ENCODE measurements at places on chromosomes 6 and 20. TPM values are rescaled to one million over a fixed set of nuclear protein-coding genes. Genes with fewer than 3 reads are reported as not detected.

The LAMA4 gene
- polyA plus RNA-seq = 135 TPM

The TMEM217 gene
- polyA plus RNA-seq = 0.71 TPM

The SRMS gene
- polyA plus RNA-seq = not detected

The PGC gene
- not detected for polyA plus RNA-seq

The PTK6 gene
- polyA plus RNA-seq = 0.34 TPM

The B3GAT2 gene
- polyA plus RNA-seq = 1.3 TPM

The GSTA2 gene
- polyA plus RNA-seq = not detected

The ZKSCAN3 gene
- polyA plus RNA-seq = 6.3 TPM

The TNNC2 gene
- 8,101 TPM for polyA plus RNA-seq

The TUBB1 gene
- polyA plus RNA-seq = 0.68 TPM

The TMC2 gene
- polyA plus RNA-seq = 0.10 TPM

The PACRG gene
- 2.1 TPM for polyA plus RNA-seq

The PROKR2 gene
- polyA plus RNA-seq = not detected

The PDYN gene
- not detected for polyA plus RNA-seq

The CENPQ gene
- polyA plus RNA-seq = 7.5 TPM

GRCh38 chr6:3423439-3424184 is 33.2 kb downstream of the SLC22A23 start:
- no peak for DNase-seq

DNA sequence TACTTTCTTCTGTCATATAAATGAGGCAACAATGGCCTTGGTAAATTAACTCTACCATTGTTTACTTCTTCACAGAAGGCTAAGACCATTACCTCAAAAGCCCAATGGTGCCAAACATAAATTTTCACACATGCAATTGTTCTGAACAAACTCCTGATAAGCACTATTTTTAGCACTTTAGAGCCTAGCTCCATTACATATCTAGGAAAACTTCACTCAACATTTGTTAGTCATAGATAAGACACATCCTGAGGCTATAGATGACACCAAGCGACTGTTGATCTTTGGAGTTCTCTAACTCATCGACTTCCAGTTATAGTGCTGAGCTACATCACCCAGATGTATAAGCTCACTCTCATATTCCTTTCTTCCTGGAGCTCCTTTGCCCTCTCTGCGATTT is 245.9 kb downstream of the EYS start:
- no peak for DNase-seq

GRCh38 chr6:90677440-90677839 is 90.6 kb upstream of the MAP3K7 start:
- no peak for DNase-seq

DNA sequence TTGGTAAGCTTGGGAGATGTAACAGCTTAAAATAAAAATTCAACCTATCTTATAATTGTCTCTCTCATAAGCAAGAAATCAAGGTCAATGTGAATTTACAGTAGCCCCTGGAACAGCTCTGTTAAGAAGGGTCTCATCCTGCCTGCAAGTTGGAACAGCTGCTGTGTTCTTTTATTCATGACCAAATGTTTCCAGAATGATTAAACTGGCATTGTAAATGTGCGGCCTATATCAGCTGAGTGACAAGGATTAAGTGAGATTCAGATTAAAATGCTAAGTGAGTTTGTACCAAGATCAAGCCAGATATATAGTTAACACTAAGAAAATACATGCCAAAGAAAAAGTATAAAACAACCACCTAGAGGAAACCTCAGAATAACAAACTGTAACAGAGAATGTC is 45.3 kb upstream of the NRSN1 start:
- DNase-seq = no peak

DNA sequence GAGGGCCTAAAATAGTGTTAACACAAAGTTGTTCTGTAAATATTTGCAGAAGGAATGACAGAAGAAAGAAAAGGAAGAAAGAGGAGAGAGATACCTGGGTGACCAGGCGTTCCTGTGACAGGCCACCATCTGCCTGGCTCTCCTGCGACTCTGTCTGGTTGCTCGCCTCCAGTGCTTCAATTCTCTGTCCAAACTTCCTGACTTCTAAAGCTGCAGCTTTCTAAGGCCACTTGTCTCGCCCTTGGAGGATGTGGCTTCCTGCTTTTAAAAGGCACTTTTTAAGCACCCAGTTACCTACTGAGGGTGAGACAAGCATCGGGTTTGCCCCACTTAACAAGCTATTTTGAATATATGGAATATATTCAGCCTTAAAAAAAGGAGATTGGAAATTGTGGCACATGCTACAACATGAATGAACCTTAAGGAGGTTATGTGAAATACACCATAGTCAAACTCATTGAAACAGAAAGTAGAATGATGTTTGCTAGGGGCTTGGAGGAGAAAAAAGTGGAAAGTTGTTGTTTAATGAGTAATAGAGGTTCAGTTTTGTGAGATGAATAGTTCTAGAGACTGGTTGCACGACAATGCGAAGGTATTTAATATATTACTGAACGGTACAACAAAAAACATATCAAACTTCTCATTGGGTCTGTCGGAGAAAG is 32.8 kb downstream of the VIP start:
- DNase-seq = no peak

DNA sequence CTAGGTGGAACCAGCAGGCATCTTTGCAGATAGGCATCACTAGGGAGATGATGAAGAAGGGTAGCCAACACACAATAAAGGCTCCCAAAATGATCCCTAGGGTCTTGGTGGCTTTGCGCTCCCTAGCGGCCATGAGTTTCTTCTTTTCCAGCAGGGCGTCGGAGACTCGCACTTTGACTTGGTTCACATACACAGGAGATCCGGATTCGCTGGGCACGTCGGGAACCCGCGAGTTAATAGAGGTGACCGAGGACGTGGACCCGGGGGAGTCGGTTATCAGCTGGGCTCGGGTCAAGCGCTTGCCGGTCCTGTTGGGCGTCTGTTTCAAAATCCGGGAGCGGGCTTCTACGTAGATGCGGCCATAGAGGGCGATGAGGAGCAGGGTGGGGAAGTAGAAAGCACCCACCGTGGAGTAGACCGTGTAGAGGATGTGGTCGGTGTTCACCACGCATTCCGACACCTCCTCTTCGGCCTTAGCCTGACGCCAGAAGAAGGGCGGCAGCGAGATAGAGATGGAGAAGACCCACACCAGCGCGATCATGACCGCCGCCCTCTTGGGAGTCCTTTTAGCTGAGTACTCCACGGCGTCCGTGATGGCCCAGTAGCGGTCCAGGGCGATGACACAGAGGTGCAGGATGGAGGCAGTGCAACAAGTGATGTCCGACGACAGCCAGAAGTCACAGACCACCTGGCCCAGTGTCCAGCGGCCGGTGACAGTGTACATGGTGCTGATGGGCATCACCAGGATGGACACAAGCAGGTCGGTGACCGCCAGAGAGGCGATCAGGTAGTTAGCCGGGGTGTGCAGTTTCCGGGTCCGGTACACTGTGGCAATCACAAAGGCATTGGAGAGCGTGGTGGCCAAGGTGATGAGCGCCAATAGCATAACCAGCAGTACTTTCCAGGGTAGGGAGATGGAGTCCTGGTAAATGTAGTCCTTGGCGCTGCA is 658 bp downstream of the HTR1B start:
- DNase-seq = no peak

- no peak for DNase-seq
These were observed 192.6 kb upstream of the CST7 start for GRCh38 chr20:24756292-24757025.

GRCh38 chr20:63475209-63475608 is 2.8 kb upstream of the KCNQ2 start:
- DNase-seq = no peak

DNA sequence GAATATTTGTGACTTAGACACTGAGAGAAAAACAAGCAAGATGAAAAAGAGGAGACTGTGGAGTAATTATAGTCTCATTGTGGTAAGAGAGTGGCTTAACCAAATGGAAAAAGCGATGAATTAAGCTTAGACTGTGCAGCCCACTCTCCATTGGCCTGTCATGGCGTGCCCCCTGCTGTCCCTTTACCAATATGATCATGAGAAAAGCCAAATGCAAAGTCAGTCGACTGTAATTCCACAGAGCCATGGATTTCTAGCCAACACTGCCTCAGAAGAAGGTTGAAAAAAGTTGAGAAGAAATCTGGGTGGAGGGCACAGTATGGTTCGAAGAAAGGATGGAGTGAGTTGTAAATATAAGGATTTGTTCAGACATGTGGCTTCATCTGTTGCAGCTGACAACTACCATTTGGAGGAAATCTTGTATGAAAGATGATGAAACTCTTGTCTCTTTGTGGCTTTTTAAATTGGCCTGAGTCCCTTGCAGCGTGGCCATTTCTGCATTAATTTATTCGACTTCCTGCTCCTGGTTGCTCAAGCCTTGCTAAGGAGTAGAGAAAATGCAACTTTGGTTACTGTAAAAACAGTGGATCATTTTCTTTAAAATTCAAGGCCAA is 251.4 kb downstream of the DOK5 start:
- DNase-seq = no peak

DNA sequence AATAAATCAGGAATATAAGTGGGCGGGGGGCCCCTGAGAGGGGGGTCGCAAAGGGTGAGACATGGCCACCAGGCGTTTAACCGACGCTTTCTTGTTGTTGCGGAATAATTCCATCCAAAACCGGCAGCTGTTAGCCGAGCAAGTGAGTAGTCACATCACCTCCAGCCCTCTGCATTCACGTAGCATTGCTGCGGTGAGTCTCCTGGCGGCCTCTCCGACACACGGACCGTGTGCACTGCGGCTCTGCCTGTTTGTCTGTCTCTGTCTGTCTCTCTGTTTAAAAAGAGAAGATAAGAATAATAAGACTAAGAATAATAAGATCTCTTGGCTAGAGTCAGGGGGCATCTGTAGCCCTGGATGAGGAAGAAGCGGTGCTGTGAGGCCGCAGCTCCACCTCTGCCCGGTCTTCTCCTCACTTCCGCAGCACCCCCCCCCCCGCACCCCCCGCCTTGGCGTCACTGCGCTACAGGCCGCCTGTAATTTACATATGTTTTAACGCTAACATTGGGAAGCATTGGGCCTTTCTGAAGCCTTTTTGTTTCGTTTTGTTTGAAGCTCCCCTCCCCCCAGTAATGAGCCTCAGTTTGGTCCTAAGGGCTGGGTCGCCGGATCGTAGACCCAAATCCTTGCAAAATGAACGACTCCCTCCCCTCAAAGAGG is 993 bp downstream of the STX16 start:
- DNase-seq = no peak

- no peak for DNase-seq
These were observed 69.1 kb downstream of the SLC35F1 start for GRCh38 chr6:117976030-117976651.

GRCh38 chr20:3934624-3935023 is 45.4 kb downstream of the PANK2 start:
- no peak for DNase-seq

GRCh38 chr6:100704961-100705360 is 176.2 kb downstream of the ASCC3 start:
- DNase-seq = no peak

DNA sequence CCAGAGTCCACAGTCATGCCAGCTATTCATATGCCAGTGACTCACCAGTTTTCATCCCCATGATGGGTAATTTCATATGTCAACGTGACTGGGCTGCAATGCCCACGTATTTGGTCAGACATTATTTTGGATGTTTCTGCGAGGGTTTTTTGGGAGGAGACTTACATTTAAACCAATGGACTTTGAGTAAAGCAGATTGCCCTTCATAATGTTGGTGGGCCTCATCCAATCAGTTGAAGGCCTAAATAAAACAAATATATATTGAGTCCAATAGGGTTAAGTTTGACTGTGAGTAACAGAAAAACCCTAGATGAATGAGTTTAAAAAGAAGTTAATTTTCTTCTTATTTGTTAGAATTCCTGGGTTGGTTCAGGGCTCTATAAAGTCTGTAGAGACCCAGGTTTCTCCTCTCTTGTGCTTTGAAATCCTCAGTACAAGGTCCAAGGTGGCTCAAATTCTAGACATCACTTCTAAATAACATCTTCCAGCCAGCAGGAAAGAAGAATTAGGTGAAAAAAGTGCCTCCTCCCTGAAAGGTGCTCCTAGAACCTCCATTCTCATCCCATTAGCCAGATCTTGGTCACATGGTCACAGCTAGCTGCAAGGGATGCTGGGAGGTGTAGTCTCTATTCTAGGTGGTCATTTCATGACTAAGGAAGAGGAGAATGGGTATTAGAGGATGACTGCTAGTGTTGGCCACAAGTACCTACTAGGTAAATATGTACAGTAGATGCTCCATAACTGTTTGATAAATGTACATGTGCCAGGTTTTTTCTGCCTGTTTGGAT is 16.7 kb upstream of the NEDD9 start:
- no peak for DNase-seq

GRCh38 chr6:105874835-105875626 is 211.1 kb upstream of the PRDM1 start:
- DNase-seq = no peak

DNA sequence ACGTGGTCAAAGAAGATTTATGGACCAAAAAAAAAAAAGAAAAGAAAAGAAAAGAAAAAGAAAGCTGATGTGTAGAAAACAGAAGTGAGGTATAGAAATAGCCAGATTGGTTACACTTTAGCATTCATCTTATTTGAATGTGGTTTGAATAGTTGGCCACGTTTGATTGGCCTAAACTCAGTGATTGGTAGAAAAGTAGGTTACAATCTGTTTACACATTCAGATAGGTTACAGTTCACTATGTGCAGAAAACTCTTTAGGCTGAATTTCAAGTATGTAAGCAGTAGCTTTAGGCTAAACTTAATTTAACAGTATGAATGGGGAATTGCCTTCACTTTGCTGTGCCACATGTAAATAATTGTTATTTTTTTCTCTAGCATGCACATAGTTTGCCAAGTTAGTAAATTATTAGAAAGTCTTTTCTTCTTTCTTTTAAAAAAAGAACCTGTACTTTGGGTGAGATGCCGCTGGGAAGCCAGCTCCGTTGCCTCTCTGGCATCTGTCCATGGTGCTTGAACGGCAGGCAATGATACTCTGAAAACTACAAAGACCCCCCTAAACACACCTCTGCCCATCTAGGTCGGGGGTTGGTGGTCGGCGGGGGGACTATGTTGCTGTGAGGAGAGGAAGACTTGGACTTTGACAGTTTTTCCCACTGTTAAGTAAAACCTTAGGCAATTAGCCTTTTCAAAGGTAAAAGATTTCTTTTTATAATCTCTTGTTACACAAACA is 173.0 kb downstream of the AIG1 start:
- no peak for DNase-seq

- no peak for DNase-seq
These were observed 12.7 kb downstream of the SUPT3H start for GRCh38 chr6:45365036-45365435.

GRCh38 chr6:105981002-105981887 is 104.9 kb upstream of the PRDM1 start:
- DNase-seq = no peak

- no peak for DNase-seq
These were observed 121.1 kb upstream of the SLC35B3 start for GRCh38 chr6:8556370-8557013.

DNA sequence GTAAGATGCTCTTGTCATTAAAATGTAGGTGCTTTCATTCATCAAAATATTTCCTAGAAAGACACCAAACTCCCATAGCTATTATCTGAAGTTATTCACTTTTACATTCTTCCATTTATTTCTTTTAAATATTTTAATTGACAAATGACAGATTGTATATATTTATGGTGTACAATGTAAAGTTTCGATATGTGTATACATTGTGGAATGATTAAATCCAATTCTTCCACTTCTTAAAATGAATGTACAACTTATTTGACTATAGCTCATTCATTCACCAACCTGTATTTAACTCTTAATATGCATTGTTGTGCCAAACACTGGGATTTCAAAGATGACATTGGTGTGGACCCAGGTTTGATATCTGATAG is 41.0 kb downstream of the CCN2 start:
- DNase-seq = no peak

All from forelimb muscle (tissue), 1 donor.